CD4-positive, alpha-beta T cell treated with Interleukin-10 for 1 hour (primary cell): ENCODE measurements at places on chromosomes 7 and 10.

DNA sequence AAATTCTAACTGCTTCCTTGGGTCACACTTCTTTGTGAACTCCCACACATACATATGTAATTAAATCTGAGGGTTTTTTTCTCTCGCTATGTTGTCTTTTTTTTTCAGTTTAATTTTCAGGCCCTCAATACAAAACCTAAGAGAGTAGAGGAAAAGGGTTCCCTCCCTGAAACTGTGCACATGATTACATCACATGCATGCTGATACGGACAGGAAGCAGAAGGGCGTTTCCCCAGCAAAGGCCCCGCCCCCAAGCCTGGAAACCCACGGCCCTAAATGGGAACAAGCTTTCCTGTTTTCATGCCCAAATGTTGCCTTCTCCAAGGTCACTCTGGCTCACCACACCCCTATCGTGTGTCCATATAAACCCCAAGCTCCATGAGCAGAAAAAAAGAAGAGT is 115.4 kb downstream of the TEX36 start:
- no peak for DNase-seq

- no peak for DNase-seq
Observed at GRCh38 chr10:47245731-47246350, 54.2 kb upstream of the GDF10 start.

GRCh38 chr10:35140126-35140525 is 13.5 kb downstream of the CREM start:
- no peak for DNase-seq

- no peak for DNase-seq
Observed at GRCh38 chr10:69802424-69803161, 887 bp downstream of the COL13A1 start.

- DNase-seq: no peak
Observed at GRCh38 chr10:123136806-123137642, 1.3 kb downstream of the HMX3 start.

- DNase-seq: no peak
Observed at GRCh38 chr7:130232209-130232608, 24.5 kb downstream of the SSMEM1 start.

DNA sequence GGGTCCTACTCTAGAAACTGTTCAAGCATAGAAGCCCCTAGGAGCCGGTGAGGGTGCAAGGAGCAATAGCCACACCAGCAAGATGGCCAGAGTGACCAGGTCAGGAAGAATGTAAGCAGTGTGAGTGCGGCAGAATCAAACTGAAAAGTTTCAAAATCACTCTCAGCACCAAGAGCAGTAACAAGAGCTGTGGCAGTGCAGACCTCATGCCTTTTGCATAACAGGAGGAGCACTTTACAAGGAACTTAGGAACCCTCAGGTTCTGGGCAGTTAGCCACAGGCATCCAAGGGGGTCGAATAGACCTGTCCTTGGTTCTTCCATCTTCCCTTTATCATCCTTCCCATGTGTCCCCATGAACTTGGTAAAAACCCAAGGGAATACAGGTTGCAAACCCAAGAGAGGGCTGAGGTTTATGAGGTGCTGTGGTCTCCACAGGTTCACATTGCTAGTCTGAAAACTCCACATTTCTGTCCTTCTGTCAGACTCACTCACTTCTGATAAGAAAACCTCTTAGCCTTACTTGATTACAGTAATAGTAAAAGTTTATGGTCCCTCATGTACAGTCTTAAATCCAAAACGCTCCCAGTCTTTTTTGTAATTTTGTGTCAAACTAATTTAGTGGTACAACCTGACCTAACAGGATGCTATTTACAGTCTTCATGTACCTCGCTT is 78.4 kb downstream of the PON1 start:
- no peak for DNase-seq

DNA sequence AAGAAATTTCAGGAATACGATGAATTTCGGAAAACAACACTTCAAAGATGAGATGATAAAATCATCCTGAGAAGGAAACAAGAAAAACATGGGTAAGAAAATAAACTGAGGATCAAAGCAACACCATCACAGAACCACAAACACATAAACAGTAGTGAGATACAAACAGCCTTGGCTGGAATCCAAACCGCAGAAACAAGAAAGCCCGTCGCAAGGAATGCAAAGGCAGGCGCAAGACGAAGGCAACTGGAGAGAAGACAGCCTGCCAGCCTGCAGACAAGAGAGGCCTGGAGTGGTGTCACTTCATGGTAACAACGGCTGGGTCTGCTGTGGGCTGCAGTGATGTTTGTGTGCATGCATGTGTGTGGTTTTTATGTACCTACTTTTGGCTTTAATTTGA is 61.8 kb upstream of the DRGX start:
- no peak for DNase-seq

DNA sequence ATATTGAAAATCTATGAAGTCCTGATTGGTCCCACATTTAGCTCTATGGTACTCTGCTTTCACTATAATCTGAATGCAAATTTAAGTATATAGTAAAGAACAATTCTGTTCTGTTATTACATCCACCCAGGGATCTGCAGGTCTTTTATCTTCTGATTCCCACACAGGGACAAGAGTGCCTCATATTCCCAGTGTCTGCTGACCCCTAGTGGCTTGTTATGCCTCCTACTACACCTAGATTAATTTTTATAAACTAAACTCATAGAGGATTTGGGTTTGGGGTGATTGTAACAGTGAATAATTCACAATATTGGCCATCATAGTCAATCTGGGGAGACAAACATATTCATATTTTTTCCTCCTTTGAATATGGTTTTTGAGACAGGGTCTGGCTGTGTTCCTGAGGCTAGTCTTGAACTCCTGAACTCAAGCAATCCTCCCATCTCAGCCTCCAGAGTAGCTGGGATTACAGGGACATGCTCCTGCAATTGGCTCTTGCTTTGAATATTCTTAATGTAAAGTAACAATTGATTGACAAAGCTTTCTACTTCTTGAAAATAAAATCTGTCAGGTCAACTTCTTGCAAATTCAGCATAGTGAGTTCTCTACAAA is 282.1 kb downstream of the KCND2 start:
- no peak for DNase-seq

DNA sequence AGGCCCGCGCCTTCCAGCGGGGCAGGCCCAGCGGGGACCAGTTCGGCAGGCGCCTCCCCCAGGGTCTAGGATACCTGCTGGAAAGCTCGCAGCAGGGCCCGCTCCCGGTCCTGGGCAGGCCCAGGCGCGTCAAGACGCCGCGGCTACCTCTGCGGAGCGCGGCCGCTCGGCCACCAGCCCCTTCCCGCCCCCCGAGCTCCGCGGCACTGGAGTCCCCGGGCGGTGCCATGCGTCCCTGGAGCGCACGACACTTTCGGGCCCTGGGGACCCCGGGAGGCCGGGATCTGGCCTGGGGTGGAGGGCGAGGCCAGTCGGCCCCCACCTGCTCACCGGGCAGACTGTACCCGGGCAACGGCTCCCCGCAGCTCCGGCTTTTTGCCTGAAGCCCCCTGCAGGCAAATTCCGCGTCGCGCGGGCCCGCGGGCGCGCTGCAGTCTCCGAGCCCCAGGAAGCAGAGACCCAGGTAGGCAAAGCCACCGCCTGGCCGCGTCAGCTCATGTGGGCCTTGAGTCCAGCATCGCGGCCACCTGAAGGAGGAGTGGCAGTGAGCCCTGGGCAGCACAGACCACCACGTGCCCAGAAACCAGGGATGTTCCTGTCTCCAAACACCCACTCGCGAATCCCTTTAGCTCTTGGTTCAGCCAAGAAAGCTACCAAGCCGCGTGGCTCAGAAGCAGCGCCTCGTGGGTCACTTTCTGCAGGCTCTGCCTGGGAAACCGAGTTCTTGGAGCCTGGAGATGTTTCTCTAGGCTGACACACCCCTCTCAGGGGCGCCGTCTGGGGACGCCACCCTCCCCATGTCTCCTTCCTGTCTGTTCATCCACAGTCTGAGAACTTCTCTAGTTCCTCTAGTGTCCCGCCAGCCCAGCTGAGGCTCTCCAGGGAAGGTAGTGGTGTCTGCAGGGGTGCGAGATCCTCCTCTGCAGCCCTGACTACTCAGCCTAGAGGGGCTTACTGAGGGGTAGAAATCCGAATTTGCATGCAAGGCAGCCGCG is 46.1 kb upstream of the APBB1IP start:
- DNase-seq: no peak

DNA sequence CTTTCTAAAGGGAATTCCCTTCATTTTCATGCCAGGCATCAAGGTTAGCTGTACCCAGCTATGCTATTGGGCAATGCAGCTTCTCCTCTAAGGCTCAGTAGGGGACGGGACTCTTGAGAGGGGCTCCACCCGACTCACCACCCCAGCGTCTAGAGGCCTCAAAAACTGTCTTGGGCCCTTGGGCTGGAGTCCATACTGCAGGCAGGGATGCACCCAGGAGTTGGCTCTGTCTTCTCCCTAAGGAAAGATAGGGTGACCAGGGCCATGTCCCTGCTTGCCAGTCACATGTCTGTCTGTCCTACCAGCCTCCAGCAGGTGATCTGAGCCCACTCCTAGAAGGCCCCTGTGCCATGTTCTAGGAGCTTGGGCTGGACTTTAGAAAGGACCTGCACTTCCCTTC is 1.2 kb downstream of the OPN4 start:
- DNase-seq: no peak

GRCh38 chr10:123682477-123682876 is 16.3 kb downstream of the GPR26 start:
- DNase-seq: no peak

DNA sequence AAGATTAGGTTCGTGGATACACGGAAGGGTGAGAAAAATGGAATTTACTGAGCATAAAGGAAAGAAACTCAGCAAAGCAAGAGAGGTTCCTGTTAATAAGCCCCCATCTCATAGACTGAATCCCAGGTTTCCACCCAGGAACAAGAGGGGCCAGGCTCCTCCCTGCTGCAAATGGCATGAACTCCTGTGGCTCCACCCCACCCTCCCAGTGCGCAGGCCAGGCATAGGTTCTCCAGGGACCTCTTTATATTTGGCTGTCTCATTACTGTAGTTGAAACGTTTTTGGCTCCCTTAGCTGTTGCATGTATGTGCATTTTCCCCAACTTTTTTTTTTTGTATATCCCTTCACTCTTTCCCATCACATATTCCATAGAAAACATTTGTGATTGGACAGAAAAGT is 217.8 kb upstream of the NRP1 start:
- no peak for DNase-seq

DNA sequence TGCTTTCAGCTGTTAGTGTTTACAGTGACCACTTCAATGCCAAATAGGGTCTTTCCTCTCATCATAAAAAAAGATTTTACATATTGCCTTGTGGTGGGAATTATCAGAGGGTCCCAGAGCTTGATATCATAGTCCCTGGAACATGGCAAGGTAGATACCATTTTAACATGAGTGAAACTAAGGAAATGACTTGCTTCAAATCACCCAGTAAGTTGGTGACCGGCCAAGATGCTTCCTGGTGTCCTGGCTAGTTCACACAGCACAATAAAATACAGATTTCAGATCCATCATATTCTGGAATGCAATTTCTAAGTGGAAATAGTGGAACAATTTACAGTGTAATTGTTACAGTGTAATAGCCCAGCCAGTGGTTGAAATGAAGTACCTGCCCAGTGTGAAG is 36.6 kb downstream of the CNNM1 start:
- no peak for DNase-seq

- no peak for DNase-seq
Observed at GRCh38 chr7:6407434-6407833, 40.3 kb downstream of the DAGLB start.

DNA sequence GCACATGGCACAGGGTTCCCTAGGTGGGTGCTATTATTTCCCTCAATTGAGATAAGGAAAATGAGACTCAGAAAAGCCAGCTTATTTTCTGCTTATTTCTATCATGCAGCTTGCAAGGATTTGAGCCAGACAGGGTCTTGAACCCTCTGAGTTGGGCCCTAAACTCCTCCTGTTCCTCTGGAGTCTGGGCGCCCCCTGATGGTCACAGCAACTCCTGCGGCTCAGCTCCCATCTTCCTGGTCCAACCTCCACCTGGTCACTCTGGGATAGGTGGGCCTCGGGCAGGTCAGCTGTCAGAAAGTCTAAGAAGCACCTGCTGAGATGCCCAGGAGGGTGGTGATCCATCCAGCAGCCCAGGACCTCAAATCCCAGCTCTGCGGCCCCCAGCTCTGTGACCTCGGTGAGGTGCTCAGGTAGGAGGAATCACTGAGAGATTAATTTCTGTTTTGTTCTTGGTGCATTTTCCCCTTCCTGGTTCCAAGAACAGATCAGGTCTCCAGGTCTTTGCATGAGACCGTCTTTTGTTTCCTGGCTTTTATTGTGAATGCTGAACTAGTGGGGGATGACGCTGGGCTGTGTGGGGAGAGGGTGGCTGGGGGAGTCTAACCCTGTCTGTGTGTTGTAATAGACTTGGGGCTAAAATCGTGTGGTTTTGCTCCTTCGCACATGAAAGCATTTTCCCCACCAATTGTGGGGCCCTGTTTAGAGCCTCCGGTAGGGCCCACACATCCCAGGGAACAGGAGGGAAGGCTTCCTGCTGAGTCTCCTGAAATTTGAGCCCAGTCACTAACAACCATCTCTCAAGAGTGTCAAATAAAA is 32.8 kb downstream of the TMEM130 start:
- no peak for DNase-seq

DNA sequence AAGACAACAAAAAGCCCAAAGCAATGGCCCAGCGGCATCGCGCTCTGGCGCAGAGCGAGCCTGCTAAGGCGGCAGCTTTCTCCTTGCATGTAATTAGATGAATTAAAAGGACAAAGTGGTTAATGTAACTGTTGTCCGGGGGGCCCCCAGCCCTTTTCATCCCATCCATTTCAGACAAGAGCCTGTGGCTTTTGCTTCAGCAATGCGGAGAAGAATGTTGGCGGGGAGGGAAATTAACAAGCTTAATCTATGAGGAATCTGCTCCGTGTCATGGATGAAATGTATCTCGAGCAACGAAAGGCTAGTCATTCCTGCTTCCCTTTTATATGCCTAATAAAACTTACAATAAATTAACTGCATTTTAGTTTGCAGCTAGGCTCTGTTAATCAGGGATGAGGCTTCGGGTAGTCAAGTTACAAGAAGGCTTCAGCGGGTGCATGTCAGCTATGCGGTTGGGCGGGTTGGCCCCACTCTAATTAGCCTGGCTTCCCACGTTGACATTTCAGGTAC is 203.3 kb downstream of the BUB3 start:
- no peak for DNase-seq

DNA sequence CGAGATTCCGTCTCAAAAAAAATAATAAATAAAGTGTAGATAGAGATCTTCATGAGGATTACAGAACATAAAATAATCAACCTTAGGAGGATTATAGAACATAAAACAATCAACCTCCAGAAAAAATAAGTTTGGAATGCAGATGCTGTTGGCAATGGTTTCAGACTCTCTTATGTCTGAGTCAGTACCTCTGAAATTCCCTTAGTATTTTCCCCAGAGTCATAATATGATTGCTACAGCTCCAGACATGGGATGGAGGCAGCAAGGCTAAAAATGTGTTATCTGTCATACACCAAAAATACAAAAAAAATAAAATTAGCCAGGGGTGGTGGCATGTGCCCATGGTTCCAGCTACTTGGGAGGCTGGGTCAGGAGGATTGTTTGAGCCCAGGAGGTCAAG is 22.2 kb downstream of the CADPS2 start:
- DNase-seq: no peak
